Stimulated activated CD4-positive, alpha-beta T cell treated with anti-CD3 and anti-CD28 coated beads, TNF-alpha, amount 100 ng/mL, for 24 hours (primary cell): ENCODE measurements at places on chromosomes 3 and 15.

GRCh38 chr3:196617256-196617655, 22.2 kb upstream of the NRROS start:
- DNase-seq = no peak

GRCh38 chr15:89187986-89188514, 33.3 kb downstream of the RLBP1 start:
- no peak for DNase-seq

DNA sequence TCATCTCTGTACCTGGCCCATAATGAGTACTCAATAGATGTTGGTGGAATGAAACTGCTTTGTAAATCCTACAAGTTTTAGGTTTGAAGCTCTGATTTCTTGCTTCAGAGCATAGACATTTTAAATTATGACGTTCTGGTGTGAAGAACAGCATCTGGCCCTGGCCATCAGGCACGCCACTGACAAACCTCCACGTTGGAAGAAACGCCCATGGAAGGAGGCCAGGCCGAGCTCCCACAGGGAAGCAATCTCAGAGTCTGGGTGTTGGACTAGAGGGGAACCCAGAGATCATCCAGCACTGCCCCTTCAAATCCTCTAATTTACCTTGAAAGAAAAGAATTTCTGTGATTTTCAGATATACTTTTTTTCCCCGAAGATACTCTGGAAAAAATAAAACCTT, 328.1 kb upstream of the RGMA start:
- no peak for DNase-seq

DNA sequence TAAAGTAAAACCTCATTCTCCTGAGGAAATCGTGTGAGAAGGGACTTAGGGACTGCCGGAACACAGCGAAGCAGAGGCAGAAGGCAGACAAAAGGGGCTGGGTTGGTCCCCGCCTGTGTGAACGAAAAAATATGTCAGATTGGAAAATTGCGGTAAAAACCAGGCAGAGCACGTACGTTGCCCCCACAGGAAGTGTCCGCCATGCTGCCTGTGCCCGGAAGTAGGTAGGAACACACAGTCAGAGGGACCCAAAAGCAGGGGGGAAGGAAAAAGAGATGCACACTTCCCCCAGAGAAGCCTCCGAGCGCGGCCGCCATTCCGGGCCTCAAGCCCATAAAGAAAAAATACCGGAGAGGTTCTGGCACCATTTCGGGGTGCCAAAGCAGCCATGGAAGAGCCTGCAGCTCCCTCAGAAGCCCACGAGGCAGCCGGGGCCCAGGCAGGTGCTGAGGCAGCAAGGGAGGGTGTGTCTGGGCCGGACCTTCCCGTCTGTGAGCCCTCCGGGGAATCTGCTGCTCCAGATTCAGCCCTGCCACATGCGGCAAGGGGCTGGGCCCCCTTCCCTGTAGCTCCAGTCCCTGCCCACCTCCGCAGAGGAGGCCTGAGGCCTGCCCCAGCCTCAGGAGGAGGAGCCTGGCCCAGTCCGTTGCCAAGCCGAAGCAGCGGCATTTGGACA, at the start of gene MKRN3:
MKRN3 (plus strand) TSS at position 280 of the 676 bp plus-strand sequence; CDS start at position 389, 109 bp downstream.
- DNase-seq = no peak

DNA sequence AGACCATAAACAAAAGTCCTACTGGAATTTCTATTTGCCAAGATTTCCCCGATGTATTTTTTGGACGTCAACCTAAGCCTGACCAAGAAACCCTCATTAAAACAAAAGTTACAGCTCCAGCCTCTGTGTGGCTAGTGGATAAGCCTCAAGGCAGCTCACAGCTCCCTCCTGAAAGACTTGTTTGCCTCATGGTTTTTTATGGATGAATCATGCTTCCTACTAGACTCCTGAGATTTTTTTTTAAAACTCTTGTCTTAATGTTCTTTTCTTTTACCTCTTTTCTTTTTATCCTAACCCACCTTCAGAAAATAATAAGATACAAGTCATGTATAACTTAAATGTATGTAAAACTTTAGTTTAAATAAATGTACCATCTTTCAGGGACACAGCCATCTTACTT, 52.4 kb downstream of the SUCNR1 start:
- DNase-seq = no peak

DNA sequence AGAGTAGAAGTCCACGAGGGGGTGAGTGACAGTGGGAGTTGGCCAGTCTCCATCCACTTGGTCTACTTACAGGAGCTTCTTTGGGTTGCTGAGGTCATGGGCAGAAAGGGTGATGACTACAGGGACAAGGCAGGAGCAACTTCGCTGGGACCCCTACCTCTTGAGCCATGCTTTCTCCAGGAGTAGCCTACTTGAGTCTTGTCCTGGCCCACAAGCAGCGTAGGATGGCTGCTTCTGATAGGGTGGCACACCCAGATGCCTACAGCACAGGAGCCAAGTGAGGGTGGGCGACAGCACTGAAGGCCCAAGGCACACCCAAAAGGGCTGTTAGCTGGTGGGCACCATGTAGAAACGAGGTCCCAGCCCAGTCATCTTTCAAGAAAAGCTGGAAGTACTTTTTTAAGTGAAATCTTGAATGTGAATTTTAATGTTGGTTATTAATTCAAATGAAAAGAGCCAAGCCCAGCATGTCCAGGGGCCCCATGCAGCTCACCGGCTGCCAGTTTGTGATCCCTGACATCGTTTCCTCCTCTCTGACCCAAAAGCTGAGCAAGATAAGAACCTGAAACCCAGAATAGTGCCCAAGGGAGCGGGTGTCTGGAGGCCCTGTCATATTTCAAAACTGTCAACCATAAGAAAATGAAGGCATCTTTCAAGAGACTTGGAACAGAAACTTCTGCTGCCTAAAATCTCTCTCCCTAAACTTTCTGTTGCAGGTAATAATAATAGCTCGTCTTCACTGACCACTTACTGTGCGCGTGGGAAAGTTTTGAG, 2.2 kb upstream of the CPEB1 start:
- DNase-seq = no peak
